ENCODE measurements at places on chromosomes 12 and 14.

DNA sequence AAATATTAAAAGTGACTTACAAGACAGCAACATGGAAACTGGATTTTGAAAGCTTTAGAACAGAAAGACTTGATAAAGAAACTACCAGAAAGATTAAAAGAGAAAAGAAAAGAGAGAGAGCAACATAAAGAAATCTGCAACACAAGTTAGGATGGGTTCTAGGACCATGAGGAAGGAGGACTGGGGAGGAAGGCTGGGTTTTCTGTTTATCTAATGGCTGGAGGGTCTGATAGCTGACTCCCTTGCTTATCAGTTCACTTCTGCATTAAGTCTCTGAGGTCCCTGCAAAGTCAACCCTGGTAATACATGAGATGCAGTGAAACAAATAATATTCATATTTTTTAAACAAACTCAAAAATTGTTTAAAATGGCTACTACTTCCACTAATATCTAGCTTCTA lies 90.1 kb downstream of the RPAP3 start:
- DNase-seq = no peak

DNA sequence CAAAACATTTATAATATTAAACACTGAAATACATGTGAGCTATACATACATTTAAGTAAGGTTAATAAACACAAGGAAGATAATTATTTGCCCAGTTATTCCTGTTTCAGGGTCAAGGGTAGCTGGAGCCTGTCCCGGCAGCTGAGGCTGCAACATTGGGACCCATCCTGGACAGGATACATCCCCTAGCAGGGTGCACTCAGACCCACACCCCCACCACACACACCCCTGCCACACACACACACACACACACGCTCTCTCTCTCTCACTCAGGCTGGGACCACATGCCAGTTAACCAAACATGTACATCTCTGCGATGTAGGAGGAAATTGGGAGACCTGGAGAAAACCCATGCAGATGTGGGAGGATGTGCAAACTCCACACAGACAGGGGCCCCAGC lies 112.6 kb upstream of the TMCC3 start:
- no peak for DNase-seq

GRCh38 chr14:95121911-95122620 lies 35.3 kb downstream of the DICER1 start:
- DNase-seq = no peak

DNA sequence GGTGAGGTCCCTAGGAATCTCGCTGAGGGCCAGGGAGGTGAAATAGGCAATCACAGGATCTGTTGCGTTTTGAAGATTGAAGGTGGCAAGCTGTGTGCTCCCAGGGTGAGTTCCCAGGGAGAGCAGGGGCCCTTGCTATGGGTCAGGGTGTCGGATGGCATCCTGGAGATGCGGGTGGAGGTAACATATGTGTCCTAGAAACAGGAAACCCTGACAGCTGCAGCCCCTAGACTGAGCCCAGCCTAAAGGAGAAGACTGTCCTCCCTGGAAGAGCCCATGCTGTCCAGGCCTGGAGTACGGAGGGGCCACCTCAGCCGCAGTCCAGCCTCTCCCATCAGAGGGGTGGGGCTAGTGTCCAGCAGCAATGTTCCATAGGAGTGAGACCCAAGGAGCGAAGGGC lies 194.2 kb downstream of the NTF3 start:
- no peak for DNase-seq

DNA sequence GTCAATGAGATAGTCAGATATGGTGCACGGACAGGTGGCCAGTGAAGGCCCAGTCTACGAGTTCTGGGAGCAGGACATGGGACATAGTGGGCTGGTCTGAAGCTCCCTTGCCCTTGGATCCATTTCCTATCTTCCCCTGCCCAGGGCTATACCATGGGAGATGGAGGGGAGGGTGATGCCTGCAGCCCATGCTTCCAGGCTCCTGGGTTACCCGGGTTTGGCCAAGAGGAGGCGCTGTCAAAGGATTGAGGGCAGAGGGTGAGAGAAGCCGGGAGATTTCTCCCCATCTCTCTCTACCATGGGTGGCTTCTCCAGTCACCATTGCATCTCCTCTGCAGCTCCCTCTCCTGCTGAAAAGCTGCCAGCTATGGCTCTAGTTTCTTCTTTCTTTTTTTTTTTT lies 52.8 kb upstream of the LHX5 start:
- no peak for DNase-seq

GRCh38 chr12:1865284-1865866 lies 45.0 kb downstream of the LRTM2 start:
- DNase-seq = no peak

GRCh38 chr12:62878211-62878610 lies 56.7 kb downstream of the PPM1H start:
- no peak for DNase-seq

GRCh38 chr12:39145175-39145999 lies 240.0 kb upstream of the CPNE8 start:
- DNase-seq = no peak

- no peak for DNase-seq
Measured at GRCh38 chr14:99758872-99759545, 34.2 kb upstream of the EML1 start.

Data from HS-27A (cell line).